ENCODE measurements at places on chromosomes 2 and 18. TPM values are rescaled to one million over a fixed set of nuclear protein-coding genes. Genes with fewer than 3 reads are reported as not detected.
A peak's percentile ranks its signal among the peaks of the same experiment; 100 is the strongest.

INPP5D gene
- total RNA-seq = 49.3 TPM

GRCh38 chr2:175457895-175458448, 276.5 kb upstream of the ATP5MC3 start:
- DNase-seq = no peak

GRCh38 chr18:35042389-35043071, 1.3 kb downstream of the MAPRE2 start:
- no peak for DNase-seq

GRCh38 chr2:113175042-113175628, 1.4 kb downstream of the PSD4 start:
- DNase-seq = peak; percentile 82

DNA sequence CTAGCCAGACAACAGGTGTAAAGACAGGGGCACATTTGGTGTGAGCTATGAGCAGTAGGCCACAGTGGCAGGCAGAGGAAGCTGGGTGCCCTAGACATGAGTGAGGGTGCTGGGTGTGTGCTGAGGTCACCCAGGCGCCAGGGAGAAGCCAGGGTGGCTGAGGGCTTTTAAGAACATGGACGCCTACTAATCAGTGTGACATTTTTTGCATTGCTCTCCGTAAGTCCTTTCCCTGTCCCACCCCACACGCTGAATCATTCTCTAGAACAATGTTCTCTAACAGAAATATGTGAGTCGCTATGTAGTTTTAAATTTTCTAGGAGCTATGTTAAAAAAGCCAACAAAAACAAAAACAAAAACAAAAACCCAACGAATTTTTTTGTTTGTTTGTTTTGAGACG, 204.5 kb upstream of the REV1 start:
- DNase-seq = no peak

DNA sequence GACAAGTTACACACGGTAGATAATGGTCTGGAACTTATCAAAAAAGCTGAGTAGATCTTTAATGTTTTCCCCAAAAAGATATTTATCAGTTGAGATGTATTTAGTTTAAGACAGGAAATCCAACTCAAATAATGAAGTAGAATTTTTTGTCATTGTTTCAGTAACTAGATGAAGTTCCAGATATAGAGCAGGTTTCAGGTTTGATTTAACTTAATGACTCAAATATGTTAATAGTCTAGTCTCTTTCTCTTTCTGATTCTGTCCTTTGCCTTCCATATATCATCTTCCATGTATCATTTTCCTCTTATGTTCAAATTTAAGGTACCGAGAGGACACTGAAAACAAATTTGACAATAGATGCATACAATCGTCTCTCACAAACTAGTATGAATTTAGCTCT, 23.6 kb upstream of the DOCK10 start:
- DNase-seq = no peak

GRCh38 chr18:78113136-78113939, 863.7 kb downstream of the GALR1 start:
- DNase-seq = no peak
